AG10803 (cell line): ENCODE measurements at places on chromosomes 1 and 21.
A peak's percentile ranks its signal among the peaks of the same experiment; 100 is the strongest.

DNA sequence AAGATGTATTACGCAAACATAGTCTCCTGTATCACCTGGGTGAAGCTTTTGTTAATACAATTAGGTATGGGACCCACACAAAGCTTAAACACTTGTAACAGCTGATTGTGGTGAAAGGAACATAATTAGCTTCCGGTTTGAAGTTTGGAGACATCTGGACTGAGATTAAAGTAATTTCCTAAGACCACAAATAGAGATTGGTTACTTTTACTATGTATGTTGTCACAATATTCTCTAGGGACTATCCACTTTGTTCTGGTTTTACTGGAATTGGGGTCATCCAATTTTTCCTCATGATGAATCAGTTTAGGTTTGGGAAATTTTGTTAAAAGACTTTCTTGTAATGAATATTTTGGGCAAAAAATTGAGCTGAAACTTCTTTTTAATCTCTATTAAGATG lies 71.8 kb upstream of the SAMSN1 start:
- DNase-seq = no peak

DNA sequence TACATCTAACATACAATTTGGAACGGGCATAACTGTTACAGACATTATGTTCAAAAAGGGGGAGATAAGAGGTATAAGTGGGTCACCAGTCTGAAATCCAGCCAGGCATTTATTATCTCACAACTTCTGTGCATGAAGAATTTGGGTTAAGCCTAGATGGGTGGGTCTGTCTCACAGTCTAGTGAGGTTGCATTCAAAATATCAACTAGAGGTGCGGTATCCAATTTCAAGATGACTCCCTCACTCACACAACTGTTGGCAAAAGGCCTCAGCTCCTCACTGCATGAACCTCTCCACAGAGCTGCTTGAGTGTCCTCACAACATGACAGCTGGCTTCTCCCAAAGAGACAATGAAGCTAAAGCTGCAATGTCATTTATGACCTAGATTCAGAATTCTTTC lies 4.7 kb downstream of the AUNIP start:
- no peak for DNase-seq

DNA sequence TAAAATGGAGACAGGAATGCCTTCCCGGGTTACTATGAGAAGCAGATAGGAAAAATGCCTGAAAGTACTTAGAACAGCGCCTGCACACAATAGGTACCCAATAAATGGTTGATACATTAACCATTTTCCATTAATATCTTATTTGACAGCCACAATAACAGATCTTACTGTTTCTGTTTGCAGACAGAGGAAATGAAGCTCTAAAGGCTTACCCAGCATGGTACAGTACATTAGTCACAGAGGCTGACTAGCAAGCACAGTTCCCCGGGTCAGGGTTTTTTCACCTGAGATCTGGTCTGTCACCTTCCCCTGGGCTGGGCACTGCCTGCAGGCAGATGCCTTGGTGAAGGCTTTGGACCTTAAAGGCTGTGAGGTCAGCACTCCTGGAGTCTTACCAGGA lies 2.9 kb downstream of the TRIM63 start:
- no peak for DNase-seq

DNA sequence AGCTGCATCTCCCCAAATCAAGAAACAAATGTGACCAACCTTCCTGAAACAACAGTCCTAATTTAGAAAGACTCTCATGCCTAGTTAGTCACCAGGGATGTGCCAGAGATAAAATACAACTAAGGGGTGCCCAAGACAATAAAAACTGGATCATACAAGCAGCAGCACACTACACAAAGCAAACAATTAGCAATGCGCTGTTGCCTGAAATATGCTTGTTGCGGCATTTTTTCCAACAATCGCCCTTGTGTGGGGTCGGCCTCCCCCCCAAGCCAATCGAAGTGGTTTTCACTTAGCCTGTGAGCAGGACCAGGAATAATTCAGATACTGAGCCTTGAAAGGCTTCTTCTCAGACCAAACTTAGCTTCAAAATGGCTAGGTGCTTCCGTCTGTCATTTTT lies 1.4 kb upstream of the STMN1 start:
- DNase-seq = no peak

- DNase-seq = peak; percentile 54
Measured at GRCh38 chr1:25500694-25501093, 42.7 kb upstream of the LDLRAP1 start.

- no peak for DNase-seq
Measured at GRCh38 chr1:28509705-28510272, 3.9 kb downstream of the RCC1 start.

- no peak for DNase-seq
Measured at GRCh38 chr1:86778569-86779239, 74.3 kb downstream of the SH3GLB1 start.

DNA sequence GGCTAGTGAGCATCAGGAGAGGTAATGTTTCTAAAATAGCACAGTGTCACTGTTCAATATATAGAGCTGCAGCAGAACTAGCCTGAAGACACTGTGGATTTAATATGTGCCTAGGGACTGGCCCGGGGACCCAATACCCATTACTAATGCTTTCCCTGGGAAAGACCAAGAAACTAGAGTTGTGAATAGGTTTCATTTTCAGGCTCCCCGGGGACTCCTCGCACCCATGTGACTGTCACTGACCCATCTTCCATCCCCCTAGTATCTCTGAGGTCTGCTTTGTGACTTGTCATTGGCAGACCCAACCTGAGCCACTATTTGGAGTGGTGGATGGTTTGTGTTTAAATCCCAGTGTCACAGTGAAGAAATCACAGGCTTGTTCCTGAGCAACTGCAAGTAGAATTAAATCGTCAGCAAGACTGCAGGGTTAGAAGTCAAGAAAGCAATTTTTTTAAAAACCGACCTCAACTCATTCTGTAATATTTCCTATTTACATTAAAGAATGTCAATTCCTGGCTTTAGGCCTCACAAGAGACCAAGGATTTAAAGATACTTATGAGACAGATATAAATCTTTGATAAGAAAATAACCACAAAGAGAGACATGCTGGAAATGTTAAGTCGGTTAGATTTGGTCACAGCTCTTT lies 130.0 kb upstream of the TNR start:
- no peak for DNase-seq

DNA sequence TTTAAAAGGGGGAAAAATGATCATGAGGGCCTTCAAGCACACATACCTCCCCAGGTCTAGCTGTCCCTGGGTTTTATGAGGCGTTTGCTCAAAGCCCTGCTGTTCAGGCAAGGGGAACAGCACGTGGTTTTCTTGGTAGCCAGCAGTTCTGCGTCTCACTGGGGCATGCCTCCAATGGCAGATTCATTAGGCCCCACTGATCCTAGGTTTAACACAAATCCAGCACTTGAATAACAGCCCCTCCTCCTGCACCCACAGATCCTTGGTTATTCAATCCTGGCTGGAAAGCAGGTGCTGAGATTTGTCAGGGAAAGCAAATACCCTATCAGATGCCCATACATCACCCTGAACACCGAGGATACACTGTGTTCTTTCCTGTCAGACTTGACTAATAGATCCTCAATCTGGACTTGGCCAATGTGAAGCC lies 106.4 kb downstream of the ZC3H11B start:
- DNase-seq = no peak

GRCh38 chr1:66403007-66403731 lies 130.8 kb upstream of the SGIP1 start:
- DNase-seq = peak; percentile 30

- no peak for DNase-seq
Measured at GRCh38 chr21:16427587-16428087, 697.9 kb downstream of the USP25 start.

DNA sequence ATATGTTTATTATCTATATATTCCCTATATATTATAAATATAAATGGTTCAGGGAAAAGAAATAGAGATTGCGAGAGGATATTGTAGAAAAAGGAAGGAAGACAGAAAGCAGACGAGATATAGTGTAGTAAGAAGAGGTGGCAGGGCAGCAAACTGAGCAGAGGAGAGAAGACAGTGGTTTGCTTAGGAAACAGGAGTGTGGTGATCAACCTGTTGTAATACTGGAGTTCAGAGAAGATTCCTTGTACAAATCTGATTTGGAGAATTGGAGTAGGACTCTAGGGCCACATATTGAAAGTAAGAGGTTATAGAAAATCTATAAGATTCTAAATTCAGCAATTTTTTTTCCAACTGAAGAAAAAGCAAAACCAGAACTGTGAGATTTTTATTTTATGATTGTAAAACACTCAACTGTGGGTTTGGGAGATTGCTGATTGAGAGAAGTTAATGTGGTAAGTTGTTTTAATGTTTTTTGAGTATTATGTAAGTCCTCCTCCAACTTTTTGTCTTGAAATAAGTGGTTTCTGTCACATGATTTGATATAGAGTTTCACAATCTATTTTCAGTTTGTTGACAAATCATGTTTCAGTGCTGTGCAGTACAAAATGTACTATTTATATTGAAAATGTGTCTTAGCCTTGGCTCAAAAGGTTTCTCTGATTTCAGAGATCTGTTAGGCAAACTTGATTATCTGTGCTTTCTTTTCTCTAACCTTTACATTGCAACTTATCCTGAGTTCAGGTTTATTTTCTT lies 9.6 kb upstream of the AMY2B start:
- peak; percentile 9 for DNase-seq

- DNase-seq = peak; percentile 70
Measured at GRCh38 chr1:60281360-60281932, 207.9 kb upstream of the C1orf87 start.

DNA sequence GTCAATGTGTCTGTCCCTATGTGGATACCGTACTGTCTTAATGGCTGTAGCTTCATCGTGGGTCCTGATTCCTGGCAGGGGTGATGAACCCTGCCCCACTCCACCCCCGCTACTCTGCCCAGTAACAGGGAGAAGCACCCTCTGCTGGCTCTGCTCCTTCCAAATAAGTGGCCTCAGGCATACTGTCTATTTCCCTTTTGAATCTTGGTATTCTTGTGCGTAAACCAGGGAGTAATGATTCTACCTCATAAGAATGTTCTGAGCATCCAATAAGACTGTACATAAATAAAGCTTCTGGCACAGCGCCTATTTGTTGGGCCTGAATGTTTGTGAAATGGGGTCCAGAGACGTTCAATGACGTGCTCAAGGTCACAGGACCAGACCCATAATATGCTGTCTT lies 35.2 kb upstream of the CTPS1 start:
- peak; percentile 24 for DNase-seq

DNA sequence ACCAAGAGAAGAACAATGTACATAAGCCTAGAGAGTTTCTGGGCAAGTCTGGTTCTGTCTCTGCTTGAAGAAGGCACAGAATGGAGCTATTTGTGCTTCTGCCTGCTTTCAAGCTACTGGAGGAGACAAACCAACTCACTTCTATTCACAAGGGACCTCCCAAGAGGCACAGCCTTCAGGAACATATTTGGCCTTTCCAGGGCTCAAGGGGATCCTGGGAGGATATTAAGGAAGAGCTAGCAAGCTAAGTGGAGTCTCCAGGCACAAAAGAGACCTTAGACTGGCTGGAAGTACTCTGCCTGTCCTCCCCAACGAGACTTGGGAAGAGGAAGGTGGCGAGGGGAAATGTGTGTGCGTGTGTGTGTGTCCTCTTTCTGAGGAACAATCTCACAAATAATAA lies at the start of gene OR6Y1:
Gene OR6Y1 (minus strand): TSS at position 54 of the 400 bp plus-strand sequence. CDS start 6,300 bp downstream, outside the sequence.
- DNase-seq = no peak

DNA sequence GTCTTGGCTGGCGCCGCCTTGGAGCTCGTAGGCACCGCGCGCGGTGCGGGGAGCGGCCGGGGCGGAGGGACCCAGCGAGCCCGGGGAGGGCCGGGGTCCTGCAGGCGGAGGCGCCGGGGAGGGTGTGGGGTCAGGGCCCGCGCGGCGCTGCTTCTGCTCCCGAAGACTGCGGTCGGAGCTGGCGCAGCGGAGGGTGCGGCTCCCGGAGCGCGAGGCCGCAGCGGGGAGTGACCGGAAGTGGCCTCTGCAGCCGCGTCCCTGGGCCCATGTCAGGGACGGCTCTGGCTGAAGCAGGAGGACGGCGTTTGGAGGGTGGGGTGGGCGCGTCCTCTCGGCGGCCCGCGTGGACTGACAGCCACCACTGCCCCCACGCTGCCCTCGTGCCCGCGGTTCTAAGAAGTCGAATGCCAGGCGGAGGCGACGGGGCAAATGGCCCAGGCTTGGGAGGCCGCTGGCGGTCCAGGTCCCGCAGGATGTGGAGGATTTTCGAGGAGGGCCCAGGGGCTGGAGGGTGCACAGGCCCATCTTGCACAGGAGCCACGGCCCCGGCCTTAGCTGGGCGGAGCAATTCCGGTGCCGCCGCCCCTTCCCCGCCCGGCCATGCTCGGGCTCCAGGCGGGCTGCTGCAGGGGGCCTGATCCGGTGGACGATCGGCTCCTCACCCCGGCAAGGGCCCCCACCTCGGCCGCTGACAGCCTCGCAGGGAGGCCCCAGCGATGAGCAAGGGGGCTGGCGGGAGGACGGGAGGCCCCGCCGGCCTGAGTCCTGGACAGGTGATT lies 7.7 kb upstream of the ZNF669 start:
- peak; percentile 55 for DNase-seq

DNA sequence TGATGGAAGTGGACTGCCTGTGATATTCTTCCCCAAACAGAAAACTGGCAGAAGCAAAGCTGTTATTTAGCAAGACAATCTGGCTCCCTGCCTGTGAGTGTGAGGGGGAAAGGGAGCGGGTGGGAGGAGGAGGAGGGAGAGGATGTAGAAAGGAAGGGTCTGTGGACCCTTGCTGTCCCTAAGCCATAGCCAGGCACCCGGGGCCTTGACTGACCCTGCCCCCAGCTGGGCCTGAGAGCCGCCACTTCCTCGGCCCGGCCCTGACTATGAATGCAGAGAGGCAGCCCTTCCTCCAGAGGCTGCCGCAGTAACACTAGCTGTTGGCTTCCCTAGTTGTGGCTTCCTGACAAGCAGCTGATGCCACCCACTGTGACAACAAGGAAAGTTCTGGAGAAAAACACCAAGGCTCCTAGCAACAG lies 13.9 kb downstream of the PLA2G2F start:
- peak; percentile 63 for DNase-seq

- no peak for DNase-seq
Measured at GRCh38 chr1:239647045-239647444, 260.7 kb downstream of the CHRM3 start.

DNA sequence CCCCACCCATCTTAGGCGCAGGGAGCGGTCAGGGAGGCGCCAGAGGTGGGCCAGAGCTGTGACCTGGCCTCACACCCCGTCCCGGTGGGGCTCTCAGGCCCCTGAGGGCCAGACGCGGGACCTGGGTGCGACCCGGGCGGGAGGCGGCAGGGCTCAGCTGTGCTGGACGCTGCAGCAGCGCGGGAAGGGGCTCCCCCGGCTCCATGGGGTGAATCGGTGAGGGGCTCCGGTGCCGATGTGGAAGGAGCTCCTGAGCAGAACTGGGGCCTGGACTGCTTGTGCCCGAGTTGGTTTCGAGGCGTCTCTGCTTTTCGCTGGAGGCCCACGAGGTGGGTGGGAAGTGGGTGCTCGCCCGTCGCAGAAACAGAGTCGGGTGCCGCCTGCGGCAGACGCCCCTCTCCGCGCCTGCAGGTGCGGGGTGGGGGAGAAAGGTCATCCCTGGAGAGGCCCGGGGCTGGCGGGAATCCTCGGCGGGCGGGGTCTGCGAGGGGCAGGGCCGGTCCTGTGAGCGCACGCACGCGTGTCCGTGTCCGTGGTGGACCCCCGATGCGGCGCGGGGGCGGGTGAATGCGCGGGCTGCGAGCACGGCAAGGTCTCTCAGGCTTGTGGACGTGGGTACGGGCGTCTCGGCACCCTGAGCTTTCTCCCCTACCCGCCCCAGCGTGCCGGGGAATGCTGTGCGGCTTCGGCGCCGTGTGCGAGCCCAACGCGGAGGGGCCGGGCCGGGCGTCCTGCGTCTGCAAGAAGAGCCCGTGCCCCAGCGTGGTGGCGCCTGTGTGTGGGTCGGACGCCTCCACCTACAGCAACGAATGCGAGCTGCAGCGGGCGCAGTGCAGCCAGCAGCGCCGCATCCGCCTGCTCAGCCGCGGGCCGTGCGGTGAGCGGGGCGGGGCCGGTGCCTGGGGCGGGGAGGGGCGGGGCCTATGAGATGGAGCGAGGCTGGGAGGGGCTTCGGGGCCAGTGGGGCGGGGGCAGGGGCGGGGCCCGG lies 20.4 kb downstream of the AGRN start:
- DNase-seq = peak; percentile 80
